ENCODE measurements at places on chromosomes 11 and 22.

GRCh38 chr22:24592058-24592850 lies 619 bp downstream of the LRRC75B start:
- DNase-seq: no peak

- no peak for DNase-seq
These were observed 61.3 kb upstream of the PPP6R3 start for GRCh38 chr11:68398995-68399851.

DNA sequence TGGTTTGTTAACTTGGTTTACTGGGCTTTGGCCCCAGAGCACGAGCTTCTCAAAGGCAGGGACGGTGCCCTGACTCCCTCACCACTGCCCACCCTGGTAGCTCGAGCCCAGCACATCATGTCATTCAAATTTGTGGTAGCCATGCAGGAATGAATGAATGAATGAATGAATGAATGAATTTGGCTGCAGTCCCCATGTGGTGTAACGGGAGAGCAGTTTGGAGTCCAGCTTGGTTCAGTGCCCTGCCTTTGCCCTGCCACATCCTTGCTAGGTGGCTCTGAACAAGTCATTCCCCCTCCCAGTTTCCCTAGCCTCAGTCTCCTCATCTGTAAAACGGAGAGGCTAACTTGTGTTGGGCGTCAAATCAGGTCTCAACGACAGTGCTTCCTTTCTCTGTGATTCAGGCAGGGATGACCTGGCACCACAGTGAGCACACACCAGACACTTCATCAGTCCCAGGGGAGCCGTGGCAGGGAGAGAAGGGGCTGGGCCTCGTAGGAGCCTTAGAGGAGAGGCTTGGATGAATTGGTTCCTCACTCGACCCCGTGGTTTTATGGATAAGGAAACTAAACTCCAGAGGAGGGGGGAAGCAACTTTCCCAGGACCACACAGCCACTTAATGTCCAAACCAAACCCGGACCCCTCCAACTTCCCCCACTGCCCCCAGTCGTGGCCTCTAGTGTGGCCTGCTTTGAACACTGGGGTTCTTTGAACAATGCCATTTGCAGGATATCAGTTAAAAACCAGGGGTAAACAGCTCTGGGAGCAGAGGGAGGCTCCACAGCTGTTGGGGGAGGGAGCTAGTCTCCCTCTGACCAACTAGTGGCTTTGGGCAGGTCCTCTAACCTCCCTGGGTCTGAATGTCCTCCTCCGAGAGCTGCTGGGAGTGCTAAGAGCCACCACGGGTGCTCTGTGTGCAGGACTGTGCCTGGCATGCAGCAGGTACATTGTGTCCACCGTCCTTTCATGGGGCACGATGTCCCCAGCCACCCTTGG lies 86.2 kb downstream of the CACNA1I start:
- no peak for DNase-seq

- no peak for DNase-seq
These were observed 187.8 kb upstream of the DDI1 start for GRCh38 chr11:103848686-103849085.

- no peak for DNase-seq
These were observed 86.1 kb upstream of the ZBED5 start for GRCh38 chr11:10943968-10944367.

GRCh38 chr22:32836280-32837123 lies 35.0 kb downstream of the TIMP3 start:
- no peak for DNase-seq

GRCh38 chr11:200224-201003 lies 6.8 kb downstream of the BET1L start:
- no peak for DNase-seq

GRCh38 chr11:6596239-6596877 lies 7.1 kb downstream of the RRP8 start:
- no peak for DNase-seq

- no peak for DNase-seq
These were observed 4.2 kb downstream of the HEPN1 start for GRCh38 chr11:124923296-124923695.

DNA sequence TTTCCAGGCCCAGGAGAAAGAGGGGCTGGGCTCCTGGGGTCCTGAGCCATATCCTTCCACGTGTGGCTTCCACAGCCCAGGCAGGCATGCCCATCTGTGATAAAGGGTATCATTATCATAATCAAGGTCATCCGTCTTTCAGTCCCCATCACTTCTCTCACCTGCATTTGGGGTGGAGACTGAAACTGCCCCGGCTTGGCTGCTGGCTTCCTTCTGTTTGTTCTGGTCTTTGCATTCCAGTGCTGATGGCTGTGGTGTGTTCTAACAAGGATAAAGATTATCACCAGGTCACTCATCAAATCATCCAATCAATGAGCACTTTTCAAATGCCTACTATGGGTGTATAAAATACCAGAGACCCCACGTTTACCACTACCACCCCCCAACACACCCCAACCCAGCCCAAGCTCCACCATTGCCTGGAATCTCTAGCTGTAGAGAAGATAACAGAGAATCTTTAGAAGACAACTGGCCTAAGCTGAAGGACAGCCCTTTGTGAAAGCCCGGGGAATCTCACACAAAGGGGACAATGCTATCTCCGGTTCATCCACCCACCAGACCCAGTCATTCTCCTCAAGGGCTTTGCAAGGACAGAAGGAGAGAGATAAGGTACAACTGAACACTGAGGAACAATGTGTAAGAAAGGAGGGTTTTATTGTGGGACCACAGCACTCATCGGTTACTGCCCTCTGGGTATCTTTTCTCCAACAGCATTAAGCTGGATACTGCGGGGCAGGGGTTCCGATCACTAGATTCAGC lies 54.9 kb downstream of the AHNAK start:
- DNase-seq: no peak

DNA sequence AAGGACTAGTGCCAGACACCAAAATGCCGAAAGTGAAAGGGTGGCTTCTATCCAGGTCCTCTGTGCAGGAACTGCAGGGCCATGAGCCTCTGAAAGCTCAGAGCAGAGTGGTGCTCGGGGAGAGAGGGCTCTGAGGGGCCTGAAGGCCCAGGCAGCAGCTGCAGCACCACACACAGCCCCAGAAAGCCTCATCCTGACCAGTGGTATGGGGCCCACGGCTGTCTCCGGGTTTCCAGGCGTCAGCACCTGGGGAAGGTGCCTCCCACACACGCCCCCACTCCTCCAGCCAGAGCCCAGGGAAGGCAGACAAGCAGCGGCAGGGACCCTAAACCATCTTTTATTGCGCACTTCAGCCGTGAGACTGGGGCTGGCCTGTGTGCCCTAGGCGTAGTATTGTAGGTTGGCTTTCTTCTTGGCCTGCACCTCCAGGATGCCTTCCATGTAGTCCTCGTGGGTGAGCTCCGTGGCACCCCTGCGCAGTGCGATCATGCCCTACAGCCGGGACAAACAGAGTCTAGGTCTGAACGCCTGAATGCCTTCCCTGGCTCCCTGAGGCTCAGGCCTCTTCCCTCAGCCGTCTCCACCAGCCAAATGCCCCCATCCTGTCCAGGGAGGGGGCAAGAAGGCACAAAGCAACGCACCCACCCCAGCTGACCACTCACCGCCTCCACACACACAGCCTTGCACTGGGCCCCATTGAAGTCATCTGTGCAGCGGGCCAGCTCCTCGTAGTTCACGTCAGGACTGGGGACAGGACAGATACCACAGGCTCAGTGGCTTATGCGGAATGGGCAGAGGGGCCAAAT lies 7.6 kb downstream of the PSMC3 start:
- DNase-seq: no peak

GRCh38 chr22:41687901-41688364 lies 734 bp downstream of the SNU13 start:
- DNase-seq: no peak

DNA sequence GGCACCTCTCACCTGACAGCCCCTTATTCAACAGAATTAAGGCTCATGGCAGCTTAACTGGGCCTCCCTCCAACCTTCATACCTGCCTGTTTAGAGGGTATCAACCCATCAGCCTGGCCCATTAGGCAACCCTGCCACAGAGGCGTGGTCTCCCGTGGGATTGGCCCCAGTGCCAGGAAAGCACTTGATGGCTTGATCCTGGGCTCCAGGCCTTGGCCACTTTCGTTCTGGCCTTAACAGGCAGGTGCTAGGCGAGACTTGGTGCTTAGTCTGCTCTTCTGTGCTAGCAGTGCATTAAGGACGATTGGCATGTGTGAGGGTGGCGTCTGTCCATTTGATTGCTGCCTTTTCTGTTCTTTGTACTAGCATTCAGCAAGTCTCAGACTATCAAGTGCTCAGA lies 75.2 kb downstream of the CABIN1 start:
- no peak for DNase-seq

All from amygdala (tissue), 56 donors.